GM03348 (cell line): ENCODE measurements at places on chromosomes 7 and 10.
A peak's percentile ranks its signal among the peaks of the same experiment; 100 is the strongest.

GRCh38 chr7:87598234-87599009 lies 2.3 kb downstream of the ABCB1 start:
- DNase-seq, result no peak

- no peak for DNase-seq
Observed at GRCh38 chr10:4191894-4192293, 406.9 kb upstream of the KLF6 start.

GRCh38 chr10:28298951-28299350 lies 3.9 kb downstream of the MPP7 start:
- DNase-seq, result no peak

GRCh38 chr10:94439275-94439861 lies 37.0 kb downstream of the TBC1D12 start:
- peak; percentile 21 for DNase-seq

DNA sequence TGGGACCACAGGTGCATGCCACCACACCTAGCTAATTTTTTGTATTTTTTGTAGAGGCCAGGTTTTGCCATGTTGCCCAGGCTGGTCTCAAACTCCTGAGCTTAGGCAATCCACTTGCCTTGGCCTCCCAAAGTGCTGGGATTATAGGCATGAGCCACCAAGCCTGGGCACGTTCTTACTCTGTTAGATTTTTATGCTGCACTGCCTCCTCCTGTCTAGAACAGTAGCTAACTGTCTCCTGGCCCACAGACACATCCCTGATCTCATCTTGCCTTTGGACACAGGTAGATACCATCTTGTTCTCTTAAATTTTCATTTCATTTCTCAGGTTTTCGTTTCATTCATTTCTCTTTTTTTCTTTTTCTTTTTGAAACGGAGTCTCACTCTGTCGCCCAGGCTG lies 41.1 kb downstream of the BLVRA start:
- no peak for DNase-seq

- no peak for DNase-seq
Observed at GRCh38 chr7:94335586-94335985, 59.1 kb upstream of the COL1A2 start.

DNA sequence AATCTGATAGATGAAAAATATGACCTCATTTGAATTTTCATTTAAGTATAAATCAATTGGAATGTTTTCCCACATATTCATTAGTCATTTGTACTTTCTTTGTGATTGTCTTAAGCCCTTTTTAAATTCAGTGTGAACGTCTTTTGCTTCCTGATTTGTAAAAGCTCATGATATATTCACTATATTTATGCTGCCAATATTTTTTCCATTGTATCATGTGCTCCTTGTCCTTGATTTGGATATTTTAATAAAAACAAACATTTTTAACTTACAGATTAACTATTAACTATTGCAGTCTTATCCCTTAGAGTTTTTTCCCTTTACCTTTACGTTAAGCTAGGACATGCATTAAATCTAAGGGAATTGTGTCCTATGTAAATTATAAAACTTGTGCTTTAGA lies 157.7 kb downstream of the ADAM12 start:
- DNase-seq, result no peak

DNA sequence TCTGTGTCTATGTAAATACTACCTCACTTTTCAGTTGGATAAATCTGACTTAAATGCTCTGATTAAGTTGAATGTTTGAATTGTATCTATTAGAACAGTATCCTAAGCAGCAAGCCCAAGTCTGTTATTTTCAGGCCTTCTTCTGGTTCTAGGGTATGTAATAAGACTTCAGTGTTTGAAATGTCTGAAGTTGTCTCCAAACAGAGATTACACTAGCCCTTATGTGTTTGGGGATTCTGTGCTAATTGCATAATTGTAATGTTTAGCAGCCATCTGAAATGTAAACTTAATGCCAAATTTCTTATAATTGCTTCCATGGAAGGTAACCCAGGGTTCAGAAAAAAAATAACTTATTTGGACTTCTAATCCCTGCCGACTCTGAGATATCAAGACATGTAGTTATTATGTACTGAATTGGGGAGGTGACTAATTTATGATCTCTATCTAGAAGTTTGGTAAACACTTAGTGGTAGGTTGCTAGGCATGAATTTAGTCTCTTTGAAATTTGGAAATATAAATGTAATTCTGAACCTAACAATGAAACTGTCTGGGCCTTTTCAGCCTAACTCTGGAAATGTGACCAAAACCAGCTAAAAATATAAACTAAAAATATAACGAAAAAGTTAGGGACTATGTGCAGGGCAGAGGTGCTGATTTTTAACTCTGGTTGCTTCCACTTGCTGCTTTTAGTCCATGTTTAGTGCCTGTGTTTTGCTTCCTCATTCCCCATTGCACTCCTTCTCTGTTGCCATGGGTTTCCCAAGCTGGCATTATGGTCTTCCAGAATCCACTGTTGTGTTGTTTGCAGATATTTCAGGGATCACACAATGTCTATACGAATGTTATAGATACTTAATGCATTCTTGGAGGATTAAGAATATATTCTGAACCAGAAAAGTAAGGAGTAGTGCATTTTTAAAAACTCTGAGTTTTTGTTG lies 54.8 kb downstream of the MCU start:
- peak; percentile 14 for DNase-seq

GRCh38 chr7:129161524-129162225 lies 17.2 kb downstream of the TSPAN33 start:
- DNase-seq, result no peak

- DNase-seq, result no peak
Observed at GRCh38 chr10:37146443-37146842, 21.0 kb downstream of the ANKRD30A start.

GRCh38 chr7:45237788-45238461 lies 80.3 kb downstream of the RAMP3 start:
- DNase-seq, result no peak

DNA sequence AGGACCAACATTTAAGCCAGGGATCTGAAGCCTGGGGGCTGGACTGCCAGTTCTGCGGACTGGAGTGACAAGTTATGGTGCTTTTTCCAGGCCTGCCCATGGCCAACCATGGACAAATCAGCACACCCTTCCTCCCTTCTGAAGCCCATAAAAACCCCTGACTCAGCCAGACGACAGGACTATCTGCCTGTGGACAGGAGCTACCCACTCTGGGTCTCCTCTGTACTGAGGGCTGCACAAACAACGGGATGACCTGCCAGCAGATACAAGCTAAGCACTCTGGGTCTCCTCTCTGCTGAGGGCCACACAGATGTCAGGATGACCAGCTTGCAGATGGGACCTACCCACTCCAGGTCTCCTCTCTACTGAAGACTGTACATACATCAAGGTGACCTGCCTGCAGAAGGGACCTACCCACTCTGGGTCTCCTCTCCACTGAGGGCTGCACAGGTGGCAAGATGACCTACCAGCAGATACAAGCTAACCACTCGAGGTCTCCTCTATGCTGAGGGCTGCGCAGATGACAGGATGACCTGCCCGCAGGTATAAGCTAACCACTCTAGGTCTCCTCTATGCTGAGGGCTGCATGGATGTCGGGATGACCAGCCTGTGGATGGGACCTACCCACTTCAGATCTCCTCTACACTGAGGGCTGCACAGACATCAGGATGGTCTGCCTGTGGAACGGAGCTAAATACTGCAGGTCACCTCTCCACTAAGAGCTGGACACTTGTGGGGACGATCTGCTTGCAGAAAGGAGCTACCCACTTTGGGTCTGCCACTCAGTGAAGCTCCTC lies 110.1 kb upstream of the GPR22 start:
- DNase-seq, result no peak

DNA sequence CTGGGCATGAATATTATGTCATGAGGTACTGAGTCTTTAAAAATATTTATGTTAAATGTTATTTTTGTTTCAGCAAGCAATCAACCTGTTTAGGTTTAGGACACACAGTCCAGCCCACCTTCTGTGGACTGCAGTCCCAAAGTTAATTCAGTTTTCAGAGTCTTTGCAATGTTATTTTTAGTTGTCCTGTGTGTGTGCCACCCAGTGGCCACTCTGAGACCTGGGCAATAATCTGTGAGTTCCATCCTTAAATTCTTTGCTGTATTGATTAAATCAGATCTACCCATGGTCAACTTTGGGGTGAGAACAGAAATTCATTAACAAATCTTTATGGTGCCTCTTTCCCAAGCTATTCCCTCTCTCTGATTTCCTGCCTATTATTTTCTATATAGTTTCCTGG lies 415.1 kb downstream of the CCSER2 start:
- no peak for DNase-seq

GRCh38 chr7:12410523-12410922 lies 6.9 kb upstream of the VWDE start:
- DNase-seq, result no peak

- DNase-seq, result no peak
Observed at GRCh38 chr7:4840079-4840501, 21.7 kb downstream of the PAPOLB start.

- DNase-seq, result no peak
Observed at GRCh38 chr10:71287456-71287855, 31.6 kb upstream of the SLC29A3 start.

DNA sequence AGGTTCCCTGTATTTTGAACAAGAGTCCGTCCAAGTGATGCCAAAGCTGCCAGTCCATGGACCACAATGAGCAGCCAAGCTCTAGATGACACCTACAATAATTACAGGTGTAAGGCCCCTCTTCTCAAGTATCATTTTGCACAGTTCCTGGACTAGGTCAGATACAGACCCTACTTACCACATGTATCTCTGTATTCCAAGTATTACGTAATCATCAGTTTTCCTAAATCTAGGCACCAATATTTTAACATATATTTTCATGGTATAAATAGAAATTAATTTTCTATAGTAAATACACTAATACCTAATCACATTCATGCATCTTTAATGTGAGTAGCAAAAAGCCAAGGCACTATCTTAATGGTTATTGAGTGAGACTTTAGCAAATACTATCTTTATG lies 157.0 kb upstream of the PRSS1 start:
- DNase-seq, result no peak

DNA sequence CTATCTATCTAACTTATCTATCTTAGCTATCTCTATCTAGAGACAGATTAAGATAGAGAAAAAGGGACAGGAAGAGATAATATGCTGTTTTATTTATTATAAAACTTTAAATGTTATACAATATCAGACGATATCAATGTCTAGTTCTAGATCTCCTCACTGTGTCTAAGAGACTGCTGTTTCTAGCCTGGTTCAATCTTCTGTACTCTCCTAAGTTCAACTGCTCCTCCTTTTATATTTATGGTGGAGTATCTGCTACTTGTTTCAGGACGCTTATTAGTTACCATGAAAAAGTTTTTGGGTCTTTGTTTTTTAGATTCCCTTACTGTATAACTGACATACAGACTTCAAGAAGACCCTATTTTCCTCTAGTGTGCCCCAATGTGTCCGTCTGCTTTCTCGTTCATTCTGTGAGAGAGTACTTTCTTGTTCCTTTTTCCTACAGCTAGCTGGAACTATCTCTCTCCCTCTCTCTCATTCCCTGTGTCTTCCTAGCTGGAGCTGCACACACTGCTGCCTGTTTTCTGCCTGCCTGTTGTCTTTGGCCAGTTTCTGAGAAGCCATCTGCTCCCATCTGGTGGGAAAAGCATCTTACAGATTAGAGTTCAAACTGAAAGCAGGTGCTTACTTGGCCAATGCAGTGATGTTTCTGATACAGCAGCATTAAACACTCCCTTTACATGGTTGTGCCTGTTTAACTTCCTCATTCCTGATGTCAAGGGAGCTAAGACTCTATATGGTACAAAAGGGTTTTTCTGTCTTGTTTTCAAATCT lies 49.4 kb upstream of the ARL4A start:
- DNase-seq, result no peak

GRCh38 chr7:43458330-43459018 lies 124.4 kb upstream of the STK17A start:
- DNase-seq, result no peak

GRCh38 chr10:49115015-49115795 lies at the start of gene VSTM4:
Gene VSTM4, minus strand, starts transcription at chr10:49115522. Its CDS starts 37 bp downstream, at chr10:49115485.
- DNase-seq, result peak; percentile 92

DNA sequence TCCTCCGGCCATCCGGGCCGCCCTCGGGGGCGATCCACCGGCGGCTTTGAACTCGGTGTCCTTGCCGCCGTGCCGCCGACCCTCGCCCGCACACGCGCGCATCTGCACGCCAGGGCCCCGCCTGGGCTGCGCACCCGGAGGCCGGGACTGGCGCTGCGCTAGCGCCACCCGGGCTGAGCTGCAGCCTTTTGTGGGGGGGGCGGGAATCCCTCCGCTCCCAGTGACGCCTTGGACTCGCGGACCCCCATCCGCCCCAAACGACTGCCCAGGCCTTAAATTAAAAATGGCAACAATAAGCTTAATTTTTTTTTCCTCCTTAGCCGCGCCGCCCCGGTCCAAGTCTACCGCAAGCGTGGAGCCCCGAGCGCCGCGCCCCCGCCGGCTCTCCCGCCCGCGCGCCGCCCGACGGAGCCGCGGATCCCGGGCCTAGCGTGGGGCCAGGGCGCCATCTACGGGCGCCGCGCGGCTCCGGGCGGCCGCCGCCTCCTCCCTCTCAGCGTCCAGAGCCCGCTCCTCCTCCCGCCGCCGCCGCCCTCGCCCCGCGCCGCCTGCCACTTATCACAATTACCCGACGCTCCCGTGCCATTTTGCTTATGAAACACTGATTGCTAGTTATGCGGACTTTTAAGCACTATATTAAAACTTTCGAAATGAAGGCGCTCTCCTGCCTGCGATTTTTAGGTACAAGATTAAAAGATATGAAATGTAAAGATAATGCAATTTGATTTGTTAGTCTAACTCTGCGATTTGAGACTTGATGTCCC lies 7.5 kb upstream of the EBF3 start:
- peak; percentile 94 for DNase-seq

DNA sequence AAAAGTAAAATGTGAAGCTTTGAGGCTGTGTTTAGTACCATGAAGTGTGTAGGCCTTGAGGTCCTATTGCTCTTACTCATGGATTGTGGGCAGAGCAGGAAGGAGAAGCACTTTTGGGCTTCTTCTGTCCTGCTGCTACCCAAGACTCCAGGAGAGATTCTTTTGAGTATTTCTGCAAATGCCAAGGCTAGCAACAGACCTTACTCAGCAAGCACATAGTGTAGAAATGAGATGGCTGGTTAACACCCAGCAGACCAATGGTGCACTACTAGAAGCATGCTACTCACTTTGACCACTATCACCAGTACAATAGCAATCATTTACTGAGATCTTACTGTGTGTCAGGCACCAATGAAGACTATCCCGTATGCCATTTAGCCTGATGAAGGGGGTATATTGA lies 3.2 kb downstream of the PLPP4 start:
- no peak for DNase-seq

DNA sequence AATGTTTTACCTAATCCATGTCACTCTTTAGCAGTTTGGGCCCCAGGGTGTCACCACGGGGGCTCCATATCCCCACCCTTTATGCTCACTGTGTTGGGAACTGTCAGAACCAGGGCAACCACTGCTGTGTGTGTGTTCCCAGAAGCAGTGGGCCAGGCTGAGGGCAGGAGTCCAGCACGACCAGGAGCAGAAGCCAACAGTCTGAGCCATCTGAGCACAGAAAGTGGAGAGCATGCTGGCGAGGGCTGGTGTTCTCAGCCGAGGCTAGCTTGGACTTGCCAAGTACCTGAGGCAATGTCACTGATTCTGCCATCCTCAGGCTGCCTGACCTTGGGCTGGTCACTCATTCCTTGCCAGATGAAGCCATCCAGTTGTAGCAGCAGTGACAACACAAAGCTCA lies 285.0 kb downstream of the BMPER start:
- no peak for DNase-seq

- no peak for DNase-seq
Observed at GRCh38 chr7:133376514-133376913, 123.6 kb downstream of the EXOC4 start.
